ENCODE measurements at places on chromosomes 3 and 15.

- no peak for DNase-seq
Measured at GRCh38 chr15:63484433-63485186, 19.8 kb upstream of the USP3 start.

GRCh38 chr3:150497956-150498355, 48.3 kb downstream of the SERP1 start:
- peak; percentile 46 for DNase-seq

GRCh38 chr3:145854499-145854898, 306.5 kb downstream of the PLOD2 start:
- DNase-seq, result no peak

DNA sequence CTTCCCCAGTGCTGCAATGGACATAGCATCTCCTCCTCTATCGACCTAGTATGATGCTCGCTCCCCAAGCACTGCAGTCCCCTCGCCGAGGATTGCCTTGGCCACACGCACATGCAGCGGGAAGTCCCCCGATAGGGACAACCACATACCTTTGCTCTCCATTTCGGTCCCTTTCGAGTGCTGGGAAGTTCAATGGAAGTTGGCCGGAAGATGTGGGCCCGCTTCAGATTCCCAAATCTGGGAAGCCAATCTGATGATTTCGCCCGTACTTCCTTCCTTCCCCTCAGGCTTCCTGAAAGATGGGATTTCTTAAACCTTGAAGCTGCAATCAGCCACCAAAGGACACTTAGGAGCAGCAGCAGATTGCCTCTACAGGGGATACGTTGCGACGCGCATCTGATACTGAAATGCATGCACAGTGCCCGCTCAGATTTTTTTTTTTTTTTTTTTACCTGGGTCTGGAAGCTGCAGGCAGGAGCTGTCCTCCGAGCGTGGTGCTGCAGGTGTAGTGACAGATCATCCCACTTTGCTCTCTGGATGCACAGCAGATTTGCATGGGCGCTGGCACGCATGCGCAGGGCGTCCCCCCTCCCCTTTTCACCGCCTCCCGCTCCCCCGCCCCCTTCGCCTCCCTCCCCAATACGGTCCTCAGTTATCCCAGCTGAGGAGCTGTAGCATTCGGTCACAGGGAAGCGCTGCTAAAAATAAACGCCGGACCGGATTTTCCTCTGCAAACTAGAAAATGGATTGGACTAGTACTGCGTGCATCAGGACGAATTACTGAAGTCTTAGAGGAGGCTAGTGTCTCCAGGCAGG, at the start of gene FGF12:
TSS of gene FGF12 (minus strand) at position 510 of the 816 bp plus-strand sequence.
- DNase-seq, result peak; percentile 56

- DNase-seq, result no peak
Measured at GRCh38 chr3:71387586-71387985, 195.9 kb downstream of the FOXP1 start.

- no peak for DNase-seq
Measured at GRCh38 chr3:67920311-67920710, 265.9 kb upstream of the SUCLG2 start.

GRCh38 chr3:55481744-55482495, 5.2 kb downstream of the WNT5A start:
- peak; percentile 65 for DNase-seq

- no peak for DNase-seq
Measured at GRCh38 chr3:121436641-121437040, 109.1 kb downstream of the POLQ start.

- DNase-seq, result no peak
Measured at GRCh38 chr15:29470794-29471193, 201.2 kb upstream of the NSMCE3 start.

- DNase-seq, result no peak
Measured at GRCh38 chr3:73475717-73476116, 149.0 kb downstream of the PDZRN3 start.

DNA sequence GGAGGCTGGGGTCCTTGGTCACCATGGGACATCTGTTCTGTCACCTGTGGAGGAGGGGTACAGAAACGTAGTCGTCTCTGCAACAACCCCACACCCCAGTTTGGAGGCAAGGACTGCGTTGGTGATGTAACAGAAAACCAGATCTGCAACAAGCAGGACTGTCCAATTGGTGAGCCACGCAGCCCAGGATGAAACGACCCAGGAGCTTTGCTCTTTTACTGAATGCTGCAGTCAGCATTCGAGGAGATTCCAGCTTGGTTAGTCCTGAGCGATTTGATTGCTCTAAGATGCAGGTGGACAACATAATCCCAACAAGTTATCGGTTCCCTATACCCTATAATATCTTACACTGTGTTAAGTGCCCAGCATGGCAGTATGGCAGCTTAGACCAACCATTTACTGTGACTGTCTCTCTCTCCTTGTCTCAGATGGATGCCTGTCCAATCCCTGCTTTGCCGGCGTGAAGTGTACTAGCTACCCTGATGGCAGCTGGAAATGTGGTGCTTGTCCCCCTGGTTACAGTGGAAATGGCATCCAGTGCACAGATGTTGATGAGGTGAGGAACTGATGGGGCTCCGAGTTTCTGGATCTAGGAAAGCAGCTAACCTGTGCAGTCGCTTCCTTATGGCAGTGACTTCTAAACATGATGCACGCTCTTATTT, 7.8 kb downstream of the THBS1 start:
- DNase-seq, result no peak

DNA sequence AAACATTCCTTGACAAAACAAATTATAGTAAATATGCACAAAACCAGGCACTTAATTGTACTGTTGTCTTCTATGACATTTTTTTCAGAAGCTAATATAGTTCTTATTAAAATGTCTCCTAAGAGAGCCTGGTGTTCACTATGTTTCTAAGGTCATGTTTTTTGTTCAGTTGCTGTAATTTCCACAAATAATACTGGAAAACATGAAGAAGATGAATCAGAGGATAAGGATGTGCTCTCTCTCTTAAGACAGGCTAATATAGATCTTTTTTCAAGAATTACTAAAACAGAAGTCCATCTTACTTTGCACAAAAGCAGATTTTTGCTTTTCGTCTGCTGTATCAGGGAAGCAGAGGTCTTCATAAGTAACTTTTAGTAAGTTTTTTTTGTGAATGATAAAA, 823.0 kb upstream of the NECTIN3 start:
- DNase-seq, result peak; percentile 14

GRCh38 chr15:85621094-85621493, 173.6 kb downstream of the KLHL25 start:
- DNase-seq, result peak; percentile 31

DNA sequence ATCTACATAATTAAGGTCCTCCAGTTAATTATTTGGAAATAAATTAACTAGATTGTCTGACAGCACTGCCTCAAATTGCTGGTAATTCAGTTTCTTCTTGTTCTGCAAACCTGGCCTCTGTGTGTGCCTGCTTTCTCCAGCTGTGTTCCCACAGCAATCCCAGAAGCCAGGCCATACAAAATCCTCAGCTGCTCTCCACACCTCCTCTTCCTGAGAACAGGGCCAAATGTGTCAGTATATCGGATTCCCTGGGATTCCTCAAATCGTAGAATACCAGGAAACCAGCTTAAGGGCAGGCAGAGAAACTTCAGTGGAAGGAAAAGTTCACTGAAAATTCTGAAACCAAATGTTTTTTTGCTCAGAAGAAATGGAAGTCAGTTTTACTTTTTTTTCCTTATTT, 261.4 kb downstream of the ZMAT3 start:
- no peak for DNase-seq

DNA sequence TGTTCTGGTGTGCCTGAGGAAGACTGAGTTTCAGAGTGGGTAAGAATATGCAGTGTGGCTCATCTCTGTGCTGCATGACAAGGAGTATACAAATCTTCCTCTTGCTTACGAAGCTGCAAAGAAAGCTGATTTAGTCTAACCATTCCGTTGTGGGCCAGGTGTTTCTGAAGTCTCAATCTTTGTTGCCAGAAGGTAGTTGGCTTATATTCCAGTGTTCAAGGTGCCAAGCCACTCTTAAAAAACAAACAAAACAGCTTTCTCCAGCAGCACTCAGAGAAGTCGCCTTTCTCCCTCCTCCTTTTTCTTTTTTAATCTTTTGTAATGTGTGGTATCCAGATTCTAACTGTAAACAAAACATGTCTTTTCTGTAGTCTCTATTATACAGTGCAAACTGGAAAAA, 872.4 kb downstream of the NAALADL2 start:
- DNase-seq, result no peak

DNA sequence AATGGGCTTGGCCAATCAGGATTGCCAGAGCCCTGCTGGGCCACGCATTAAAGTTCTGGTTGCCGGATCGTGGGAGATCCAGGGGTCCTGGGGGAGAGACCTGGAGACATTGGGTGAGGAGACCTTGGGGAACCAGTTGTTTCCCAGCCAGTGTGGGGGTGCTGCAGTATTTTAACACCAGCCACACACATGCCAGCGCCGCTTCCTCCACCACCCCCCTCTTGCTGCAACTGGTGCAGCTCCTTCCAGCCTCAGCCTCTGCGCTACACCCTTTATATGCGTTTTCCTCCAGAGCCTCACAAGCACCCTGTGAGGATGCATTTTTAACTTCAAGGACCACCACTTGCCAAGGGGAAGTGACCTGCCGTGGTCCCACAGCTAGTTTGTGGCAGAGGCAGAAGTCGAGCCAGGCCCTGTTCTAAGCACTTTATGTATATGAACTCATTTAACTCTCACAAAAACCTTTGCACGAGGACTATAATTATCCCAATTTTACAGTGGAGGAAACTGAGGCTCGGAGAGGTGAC, 29.4 kb upstream of the GRIP2 start:
- no peak for DNase-seq

DNA sequence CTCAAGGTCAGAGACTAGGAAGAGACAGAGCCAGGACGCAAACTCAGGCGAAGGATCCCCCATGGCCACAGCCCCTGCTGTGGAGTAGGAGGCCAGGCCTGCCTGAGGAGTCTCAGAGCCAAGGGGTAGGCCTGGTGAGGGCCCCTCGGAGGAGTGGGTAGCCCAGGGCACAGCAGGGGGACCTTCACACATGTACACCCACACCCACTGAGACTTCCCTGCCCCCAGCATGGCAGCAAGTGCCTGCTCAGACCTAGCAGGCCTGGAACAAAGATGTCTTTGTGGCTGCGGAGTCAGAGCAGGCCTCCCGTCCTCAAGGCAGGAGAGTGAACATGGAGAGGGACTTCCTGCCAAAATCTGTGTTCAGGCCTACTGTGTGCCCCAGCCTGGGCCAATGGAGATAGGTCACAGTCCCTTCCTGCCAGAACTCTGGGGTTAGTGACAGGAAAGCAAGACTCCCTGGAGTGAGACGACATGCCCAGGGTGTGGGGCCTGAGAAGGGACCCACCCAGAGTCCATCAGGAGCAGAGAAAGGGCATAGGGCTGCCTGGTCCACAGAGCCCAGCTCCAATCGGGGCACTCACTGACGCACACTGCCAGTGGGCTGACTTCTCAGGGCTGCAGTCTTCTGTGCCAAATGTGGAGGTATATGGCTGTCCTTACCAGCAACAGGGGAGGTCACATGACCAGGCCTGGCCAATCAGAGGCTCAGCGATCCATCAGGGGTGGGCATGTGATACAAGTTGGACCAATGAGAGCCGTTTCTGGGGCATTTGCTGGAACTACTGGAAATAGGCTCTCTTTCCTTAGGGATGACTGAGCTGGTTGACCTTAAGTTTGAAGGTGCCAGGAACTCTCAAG, 2.3 kb downstream of the GRIP2 start:
- DNase-seq, result no peak

- DNase-seq, result no peak
Measured at GRCh38 chr3:103057003-103057402, 622.2 kb downstream of the ZPLD1 start.

GRCh38 chr3:56806407-56806806, 4.7 kb upstream of the ARHGEF3 start:
- DNase-seq, result no peak

DNA sequence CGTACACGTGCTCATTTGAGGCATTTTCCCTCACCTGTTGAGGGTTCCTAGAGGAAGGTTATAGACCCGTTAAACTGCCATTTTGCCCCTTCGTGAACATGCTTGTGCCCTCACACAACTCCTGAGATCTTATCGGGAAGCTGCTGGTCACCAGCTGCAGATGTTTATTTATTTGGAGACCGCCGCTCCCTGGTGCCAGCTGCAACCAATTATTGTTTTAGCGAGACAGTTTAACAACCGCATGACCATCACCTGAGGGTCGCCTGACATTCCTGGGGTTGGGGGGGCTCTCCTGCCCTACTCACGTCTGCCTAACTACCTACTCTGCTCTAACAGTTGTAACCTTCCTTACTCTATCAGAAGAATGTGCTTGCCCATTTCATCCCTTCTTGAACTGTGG, 292.5 kb downstream of the MCTP2 start:
- no peak for DNase-seq

DNA sequence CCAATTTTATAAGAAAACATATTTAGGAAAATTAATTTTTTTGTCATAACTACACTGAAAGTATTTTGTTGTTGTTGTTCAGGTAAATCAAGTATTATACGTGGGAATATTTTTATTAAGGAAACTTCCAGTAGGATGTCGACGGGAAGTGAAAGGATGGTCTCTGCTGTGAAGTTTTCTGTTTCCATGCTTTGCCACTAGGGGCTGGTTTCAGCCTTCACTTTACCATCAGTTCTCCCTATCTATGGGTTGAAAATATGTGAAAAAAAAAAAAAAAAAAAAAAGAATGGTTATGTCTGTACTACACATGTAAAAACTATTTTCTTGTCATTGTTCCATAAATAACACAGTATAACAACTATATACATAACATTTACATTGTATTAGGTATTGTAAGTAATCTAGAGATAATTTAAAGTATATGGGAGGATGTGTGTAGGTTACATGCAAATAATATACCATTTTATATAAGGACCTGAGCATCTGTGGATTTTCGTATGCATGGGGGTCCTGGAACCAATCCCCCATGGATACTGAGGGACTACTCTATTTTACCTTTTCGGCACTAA, 136.7 kb downstream of the SMAD6 start:
- DNase-seq, result peak; percentile 64

- peak; percentile 58 for DNase-seq
Measured at GRCh38 chr3:137792626-137793271, 28.6 kb downstream of the SOX14 start.

GRCh38 chr3:51718547-51719409, 11.9 kb downstream of the GRM2 start:
- peak; percentile 75 for DNase-seq

- DNase-seq, result no peak
Measured at GRCh38 chr15:57526076-57526475, 65.6 kb upstream of the MYZAP start.

DNA sequence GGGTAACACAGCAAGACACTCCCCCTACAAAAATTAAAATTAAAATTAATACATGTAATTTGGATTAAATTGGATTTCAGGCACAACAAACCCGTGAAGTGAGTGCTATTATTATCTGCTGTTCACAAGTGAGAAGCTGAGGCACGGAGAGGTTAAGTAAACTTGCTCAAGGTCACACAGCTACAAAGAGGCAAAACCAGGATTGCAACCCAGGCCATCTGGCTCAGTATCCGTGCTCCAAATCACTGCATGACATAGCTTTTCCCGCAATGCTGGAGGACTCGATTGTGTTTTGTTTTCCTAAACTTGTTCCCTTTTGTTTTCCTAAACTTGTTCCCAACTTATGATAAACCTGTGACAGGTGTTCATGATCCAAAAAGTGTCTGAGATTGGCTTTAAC, 19.9 kb upstream of the C15orf39 start:
- no peak for DNase-seq

GRCh38 chr3:55373423-55373822, 113.7 kb downstream of the WNT5A start:
- DNase-seq, result no peak

GRCh38 chr15:25182736-25183445, 228.1 kb downstream of the SNRPN start:
- no peak for DNase-seq

All from GM03348 (cell line).